CD14-positive monocyte (primary cell): ENCODE measurements at places on chromosomes 1 and 21.
A peak's percentile ranks its signal among the peaks of the same experiment; 100 is the strongest.

- no peak for DNase-seq
- no peaks in the 10 kb centered on the region for H3K4me1 ChIP-seq
These were observed 14.3 kb upstream of the SLC5A9 start for GRCh38 chr1:48208251-48208650.

DNA sequence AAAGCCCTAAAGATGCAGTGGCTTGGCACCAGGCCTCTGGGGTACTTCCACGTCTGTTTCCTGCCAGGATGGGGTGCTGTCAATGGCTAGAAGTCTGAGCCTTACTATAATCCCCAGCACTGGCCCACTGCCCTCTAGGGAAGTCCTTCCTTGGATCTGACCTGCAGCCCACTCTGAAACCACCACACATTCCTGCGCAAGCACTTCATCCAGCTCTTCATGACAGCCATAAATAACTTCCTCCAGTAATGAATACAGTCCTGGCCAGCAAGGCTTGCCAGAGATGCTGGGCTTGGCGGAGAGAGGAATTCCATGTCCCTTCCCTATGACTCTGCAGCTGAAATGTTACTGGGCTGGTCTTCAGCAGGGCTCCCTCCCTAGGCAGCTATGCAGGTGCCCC lies 32.6 kb downstream of the ALPL start:
- H3K27me3 ChIP-seq = no peaks in the 10 kb centered on the region
- no peaks in the 10 kb centered on the region for H3K36me3 ChIP-seq
- no peak overlapping the region for H3K4me3 ChIP-seq
- H3K27ac ChIP-seq = no peak overlapping the region
- H3K4me1 ChIP-seq = peaks cover 8% of the 10 kb centered on the region

- DNase-seq = no peak
- H3K4me3 ChIP-seq = no peak overlapping the region
- H3K27me3 ChIP-seq = no peaks in the 10 kb centered on the region
- peaks cover 80% of the 10 kb centered on the region for H3K36me3 ChIP-seq
- H3K4me1 ChIP-seq = no peaks in the 10 kb centered on the region
- H3K27ac ChIP-seq = no peak overlapping the region
These were observed 8.1 kb upstream of the SRM start for GRCh38 chr1:11067716-11068599.

DNA sequence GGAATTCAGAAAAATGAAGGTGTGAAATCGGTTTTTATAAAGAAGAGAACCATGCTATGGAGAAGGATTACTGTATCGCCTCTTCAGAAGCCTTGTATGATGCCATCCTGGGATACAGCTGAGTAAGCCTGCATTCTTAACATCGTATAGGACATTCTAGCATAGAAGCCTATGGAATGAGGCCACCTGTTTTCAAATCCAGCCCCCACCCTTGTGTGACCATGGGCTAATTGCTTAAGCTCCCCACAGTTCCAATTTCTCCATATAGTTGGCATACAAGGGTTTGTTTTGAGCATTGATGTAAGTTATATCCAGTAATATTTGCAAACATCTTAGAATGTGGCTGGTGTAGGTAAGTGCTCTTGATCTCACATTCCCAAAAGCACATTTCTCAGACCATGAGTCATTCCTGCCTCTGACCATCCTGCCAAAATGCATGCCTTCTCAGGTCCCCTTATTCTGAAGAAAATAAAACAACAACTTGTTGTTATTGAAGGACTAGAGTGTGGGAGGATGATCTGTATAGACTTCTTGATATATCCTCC lies 1.5 kb downstream of the OR14A2 start:
- no peaks in the 10 kb centered on the region for H3K4me1 ChIP-seq
- H3K4me3 ChIP-seq = no peak overlapping the region
- H3K27ac ChIP-seq = no peak overlapping the region
- DNase-seq = no peak
- no peaks in the 10 kb centered on the region for H3K36me3 ChIP-seq

DNA sequence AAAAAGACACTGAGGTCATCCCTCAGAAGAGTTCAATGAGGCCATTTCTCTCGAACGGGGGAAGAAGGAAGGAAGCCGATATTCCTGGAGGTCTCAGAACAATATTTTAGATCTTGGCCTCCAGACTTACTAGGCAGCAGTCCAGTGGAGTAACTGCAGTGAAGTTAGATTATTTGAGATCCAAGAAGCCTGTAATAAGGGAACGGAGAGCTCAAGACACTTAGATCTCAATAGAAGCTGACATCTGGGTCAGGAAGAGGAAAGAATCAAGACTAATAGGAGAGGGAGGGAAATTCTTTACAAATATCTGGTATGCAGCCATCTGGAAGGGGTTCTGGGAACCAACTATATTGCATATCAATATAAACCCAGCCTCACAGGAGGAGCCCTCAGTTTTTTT lies 13.6 kb upstream of the ENAH start:
- no peak for DNase-seq
- no peak overlapping the region for H3K27ac ChIP-seq
- H3K36me3 ChIP-seq = no peaks in the 10 kb centered on the region
- no peaks in the 10 kb centered on the region for H3K27me3 ChIP-seq
- no peaks in the 10 kb centered on the region for H3K4me1 ChIP-seq

GRCh38 chr1:152673016-152673415 lies 2.1 kb upstream of the LCE2C start:
- H3K4me1 ChIP-seq = no peaks in the 10 kb centered on the region
- H3K4me3 ChIP-seq = no peak overlapping the region
- no peaks in the 10 kb centered on the region for H3K27me3 ChIP-seq
- H3K36me3 ChIP-seq = no peaks in the 10 kb centered on the region
- DNase-seq = no peak

- no peak overlapping the region for H3K4me3 ChIP-seq
- no peaks in the 10 kb centered on the region for H3K36me3 ChIP-seq
- H3K27ac ChIP-seq = no peak overlapping the region
- H3K4me1 ChIP-seq = no peaks in the 10 kb centered on the region
- no peak for DNase-seq
These were observed 85.5 kb downstream of the FBXO2 start for GRCh38 chr1:11568687-11569086.

DNA sequence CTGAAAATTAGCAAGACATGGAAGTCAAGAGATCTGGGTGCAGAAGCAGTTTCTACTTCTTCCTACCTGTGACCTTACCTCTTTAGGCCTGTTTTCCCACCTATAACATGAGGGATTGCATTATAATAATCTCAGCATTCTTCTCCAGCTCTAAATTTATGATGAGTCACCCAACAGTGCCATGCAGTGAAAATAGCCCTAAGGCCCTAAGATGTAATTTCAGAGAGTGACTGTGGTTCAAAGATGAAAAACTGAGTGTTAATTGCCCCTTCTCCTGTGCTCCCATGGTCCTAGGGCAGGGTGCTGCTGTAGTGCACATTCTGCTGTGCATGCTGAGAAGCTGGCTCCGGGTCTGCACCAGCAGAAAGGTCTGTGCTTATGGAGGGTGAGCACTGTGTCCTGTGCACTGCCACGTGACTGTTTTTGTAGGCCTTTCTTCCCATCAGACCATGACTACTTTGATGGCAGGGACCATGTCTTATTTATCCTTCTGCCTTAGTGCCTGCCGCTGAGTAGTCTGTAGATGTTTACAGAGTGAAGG lies 29.7 kb downstream of the JUN start:
- H3K36me3 ChIP-seq = no peaks in the 10 kb centered on the region
- H3K4me3 ChIP-seq = no peak overlapping the region
- H3K27ac ChIP-seq = no peak overlapping the region
- peaks cover 15% of the 10 kb centered on the region for H3K4me1 ChIP-seq
- no peaks in the 10 kb centered on the region for H3K27me3 ChIP-seq
- no peak for DNase-seq

DNA sequence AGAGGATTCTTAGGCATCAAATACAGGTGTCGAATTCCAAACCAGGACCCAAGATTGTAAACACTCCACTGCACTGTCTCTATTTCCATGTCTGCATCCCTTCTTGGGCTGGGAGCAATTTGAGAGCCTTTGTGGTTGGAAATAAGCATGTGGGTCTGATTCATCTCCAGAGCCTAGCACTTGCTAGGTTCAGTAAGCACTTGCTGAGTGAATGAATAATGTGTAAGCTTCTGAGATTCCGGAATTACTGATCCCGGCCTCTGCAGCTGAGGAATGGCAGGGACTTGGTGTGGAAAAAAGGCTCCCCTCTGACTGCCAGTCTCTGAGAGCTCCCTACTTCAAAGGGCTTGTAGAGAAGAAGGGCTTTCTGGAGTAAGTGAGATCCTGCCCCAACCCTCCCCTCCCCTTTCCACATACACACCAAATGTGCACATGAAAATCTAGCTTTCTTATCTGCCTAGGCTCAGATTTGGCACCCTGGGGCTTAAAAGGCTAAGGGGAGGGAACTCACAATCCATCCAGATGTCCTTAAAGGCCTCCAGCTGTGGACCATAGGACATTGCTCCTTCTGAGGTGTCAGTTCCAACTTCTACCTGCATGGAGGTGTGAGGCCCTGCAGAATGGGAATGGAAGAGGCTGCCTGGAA lies 39.6 kb upstream of the TRABD2B start:
- H3K27ac ChIP-seq = no peak overlapping the region
- no peaks in the 10 kb centered on the region for H3K36me3 ChIP-seq
- no peak for DNase-seq
- no peak overlapping the region for H3K4me3 ChIP-seq

- no peak for DNase-seq
- no peak overlapping the region for H3K27ac ChIP-seq
- no peaks in the 10 kb centered on the region for H3K27me3 ChIP-seq
- H3K4me1 ChIP-seq = no peaks in the 10 kb centered on the region
- no peak overlapping the region for H3K4me3 ChIP-seq
These were observed 31.1 kb downstream of the KLHDC7A start for GRCh38 chr1:18511874-18512150.

- H3K27ac ChIP-seq = peak overlapping the region; percentile 74
- H3K27me3 ChIP-seq = no peaks in the 10 kb centered on the region
- peak overlapping the region; percentile 23 for H3K4me3 ChIP-seq
- H3K4me1 ChIP-seq = peaks cover 42% of the 10 kb centered on the region
- DNase-seq = peak; percentile 58
- peaks cover 52% of the 10 kb centered on the region for H3K36me3 ChIP-seq
These were observed 17.9 kb downstream of the CSRP1 start for GRCh38 chr1:201488830-201489589.

DNA sequence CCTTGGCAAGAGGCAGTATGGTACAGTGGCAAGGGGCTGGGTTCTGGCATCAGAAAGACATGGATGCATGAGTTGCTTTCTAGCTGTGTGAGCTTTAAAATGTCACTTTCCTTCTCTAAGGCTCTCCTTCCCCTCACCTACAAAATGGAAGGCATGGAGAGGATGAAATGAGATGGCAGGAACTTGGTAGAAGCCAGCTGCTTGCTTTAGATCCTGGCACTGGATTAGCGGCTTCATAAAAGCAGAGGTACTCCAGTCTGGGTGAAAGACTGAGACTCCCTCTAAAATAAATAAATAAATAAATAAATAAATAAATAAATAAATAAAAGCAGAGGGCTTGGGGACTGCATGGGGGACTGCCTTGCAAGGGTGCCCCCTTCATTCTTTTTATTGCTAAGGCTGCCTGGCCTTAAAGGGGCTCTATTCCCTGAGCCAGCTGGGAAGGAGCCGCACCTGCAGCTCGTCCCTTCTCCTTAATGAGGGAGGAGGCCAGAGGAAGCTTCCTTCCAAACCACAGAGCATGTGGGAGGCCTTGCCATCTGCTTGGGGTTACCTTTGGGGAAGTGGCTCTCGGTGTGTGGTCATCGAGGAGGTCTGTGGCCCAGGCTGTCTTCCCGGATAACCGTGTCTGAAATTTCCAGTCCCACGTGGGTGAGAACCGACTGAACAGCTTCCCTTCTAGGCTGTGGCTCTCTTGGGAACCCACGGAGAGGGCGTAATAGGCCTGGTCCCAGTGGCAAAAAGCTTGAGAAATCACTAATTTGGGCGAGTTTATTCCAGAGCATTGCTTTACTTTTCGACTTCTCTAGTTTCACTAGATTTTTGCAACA lies 2.0 kb upstream of the ATP13A2 start:
- peaks cover 14% of the 10 kb centered on the region for H3K36me3 ChIP-seq
- H3K4me1 ChIP-seq = peaks cover 61% of the 10 kb centered on the region
- no peak overlapping the region for H3K27ac ChIP-seq
- H3K27me3 ChIP-seq = no peaks in the 10 kb centered on the region
